ENCODE measurements at places on chromosomes 5 and 9. TPM values are rescaled to one million over a fixed set of nuclear protein-coding genes. Genes with fewer than 3 reads are reported as not detected.

The PNPLA7 gene
- total RNA-seq: 0.59 TPM

The PDE8B gene
- 1.4 TPM for total RNA-seq

The TMEM8B gene
- total RNA-seq: 3.5 TPM

The EIF4E1B gene
- not detected for total RNA-seq

The PRSS3 gene
- 12.6 TPM for total RNA-seq

The FUT7 gene
- total RNA-seq: 0.07 TPM

The ZNF883 gene
- 0.84 TPM for total RNA-seq

The FGD3 gene
- total RNA-seq: 0.55 TPM

The PCDHGA6 gene
- total RNA-seq: 0.24 TPM

The SPINK4 gene
- not detected for total RNA-seq

The AK1 gene
- total RNA-seq: 74.9 TPM

The DMRT3 gene
- total RNA-seq: not detected

The MLLT3 gene
- total RNA-seq: 17.7 TPM

The UNC13B gene
- 10.7 TPM for total RNA-seq

The CEL gene
- total RNA-seq: 0.68 TPM

The POU5F2 gene
- not detected for total RNA-seq

The PCDHA9 gene
- total RNA-seq: not detected

The HMCN2 gene
- total RNA-seq: 0.12 TPM

The HNRNPA0 gene
- 53.0 TPM for total RNA-seq
